ENCODE measurements at places on chromosomes 13 and 19. TPM values are rescaled to one million over a fixed set of nuclear protein-coding genes. Genes with fewer than 3 reads are reported as not detected.

The RXFP2 gene
- not detected for total RNA-seq

The PRTN3 gene
- not detected for total RNA-seq

The PPP1R13L gene
- total RNA-seq = 2.8 TPM

The TNFSF9 gene
- 1.7 TPM for total RNA-seq

The MRPL34 gene
- 34.3 TPM for total RNA-seq

The IGFL3 gene
- total RNA-seq = not detected

DNA sequence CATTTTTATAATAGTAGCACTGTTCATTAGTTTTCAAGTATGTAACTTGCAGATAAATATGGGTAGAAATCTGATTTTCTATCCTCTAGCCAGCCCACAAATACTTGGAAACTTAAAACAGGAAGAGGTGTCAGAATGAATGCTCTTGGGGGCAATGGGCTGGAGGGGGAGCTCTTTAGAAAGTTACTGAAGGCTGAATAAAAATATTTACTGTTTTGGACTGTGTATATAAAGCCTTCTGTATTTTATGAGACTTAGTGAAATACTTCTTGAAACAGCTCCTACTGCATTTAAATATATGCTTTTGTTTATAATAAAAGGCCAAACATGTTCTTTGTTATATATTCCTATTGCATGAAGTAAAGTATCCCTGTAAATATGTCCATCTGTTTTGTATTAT lies 138.8 kb downstream of the RGCC start:
- no peak for DNase-seq

- no peak for DNase-seq
These were observed 72.9 kb upstream of the GPR183 start for GRCh38 chr13:99379856-99380801.

DNA sequence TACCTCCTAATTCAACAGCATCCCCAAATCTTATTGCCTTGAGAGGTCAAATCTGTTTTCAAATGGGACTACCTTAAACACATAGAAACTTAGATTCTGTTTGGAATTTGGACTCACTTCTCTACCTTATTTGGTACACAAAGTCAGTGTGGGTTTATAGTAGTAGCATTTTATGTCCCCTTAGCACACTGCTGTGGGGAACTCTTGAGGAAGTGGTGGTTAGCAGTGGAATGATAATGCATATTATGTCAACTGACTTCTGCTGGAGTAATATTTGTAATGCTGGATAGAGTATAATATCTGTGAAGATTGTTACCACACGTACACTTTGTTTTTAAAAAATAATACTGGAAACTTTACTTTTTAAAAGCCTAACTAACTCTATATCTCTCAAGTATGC lies 386.3 kb downstream of the NDFIP2 start:
- DNase-seq = no peak

- no peak for DNase-seq
These were observed 24.1 kb downstream of the SHANK1 start for GRCh38 chr19:50695251-50696093.

DNA sequence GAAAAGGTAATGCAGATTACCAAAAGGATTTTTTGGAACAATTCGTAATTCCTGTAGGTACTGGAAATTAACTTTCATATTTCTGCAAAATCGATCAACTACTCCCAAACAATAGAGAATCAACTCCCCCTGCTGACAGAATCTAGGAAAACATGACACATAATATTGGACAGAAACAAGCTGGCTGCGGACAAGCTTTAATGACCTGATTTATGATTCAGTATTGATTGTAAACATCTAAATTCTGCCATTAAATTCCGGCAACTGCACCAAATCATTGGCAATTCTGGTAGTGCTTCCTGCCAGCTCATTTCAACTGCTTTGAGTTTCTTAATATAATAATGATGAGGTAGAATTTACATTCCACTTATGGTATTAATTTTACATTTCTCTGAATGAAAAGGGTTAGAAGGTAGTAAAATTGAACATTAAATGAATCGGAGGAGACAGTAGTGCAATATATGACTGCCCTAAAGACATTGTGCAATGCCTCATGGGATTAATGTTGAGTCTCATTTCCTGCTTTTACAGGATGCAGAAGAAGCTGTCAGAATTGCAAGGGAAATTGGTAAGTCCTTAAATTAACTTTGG lies 146.5 kb downstream of the PCCA start:
- DNase-seq = peak; percentile 74

- no peak for DNase-seq
These were observed 165.2 kb downstream of the URI1 start for GRCh38 chr19:30107251-30107650.

DNA sequence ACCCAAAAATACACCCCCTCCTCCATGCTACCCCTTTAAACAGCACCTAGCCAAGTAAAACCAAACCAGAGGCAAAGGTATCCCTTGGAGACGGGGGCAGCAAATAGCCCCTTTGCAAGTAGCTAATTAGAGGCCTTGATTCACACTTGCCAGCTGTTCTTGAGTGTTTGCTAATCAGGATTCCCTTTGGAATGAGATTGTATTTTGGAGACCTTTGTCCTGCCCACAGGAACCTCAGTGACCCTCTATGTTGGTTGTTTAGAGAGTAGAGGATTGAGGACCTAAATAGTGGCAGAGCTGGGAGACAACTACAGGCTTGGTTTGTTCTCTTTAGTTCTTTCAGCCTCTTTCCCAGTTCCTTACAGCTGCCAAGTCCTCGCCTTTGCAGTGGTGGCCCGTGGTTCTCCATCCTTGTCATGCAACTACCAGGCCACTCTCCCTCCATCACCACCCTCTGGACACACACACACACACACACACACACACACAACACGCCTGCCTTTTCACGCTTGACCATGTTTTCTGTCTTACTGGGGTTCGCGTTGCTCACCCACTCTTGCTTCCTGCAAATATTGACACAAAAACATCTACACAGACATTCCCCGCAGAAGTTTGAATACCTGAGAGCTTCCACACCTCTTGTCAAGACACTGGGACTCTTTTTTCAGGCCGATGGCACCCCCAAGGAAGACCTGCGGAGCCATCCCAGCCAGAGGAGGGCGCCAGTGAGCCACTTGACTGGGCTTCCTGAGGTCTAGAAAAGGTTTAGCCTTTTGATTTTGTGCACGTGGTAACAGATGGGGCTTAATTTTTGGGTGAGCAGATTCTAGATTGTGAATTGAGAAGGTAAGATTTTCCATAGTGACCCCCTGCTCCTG lies 80.0 kb upstream of the GPR183 start:
- no peak for DNase-seq

DNA sequence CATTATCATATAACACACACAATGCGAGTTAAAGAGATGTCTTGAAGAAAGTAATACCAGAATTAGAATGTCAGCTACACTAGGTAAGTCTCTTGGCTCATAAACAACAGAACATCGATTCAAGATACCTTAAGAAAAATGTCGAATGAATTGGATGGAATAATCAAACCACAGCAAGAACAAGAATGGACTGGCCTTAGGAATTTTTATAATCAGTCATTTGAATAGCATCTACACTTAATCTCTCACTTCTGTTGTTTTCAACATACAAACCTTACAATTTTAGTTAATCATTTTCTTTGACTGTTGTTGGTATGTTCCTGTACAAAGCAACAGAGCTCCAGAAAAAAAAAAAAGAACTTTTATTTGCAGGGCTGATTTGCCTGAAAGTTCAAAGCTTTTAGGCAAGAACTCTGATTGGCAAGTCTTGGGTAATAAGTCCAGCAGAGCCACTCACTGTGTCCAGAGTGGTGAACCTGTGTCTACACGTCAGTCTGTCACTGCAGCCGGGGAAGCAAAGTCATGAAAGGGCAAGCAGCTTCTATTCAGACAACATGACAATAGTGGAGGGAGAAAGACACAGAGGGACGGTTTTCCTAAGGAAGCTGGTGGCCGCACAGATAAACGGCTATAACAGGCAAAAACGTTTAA lies 1026.1 kb upstream of the MIR17HG start:
- no peak for DNase-seq

GRCh38 chr19:50475101-50475568 lies 1.2 kb upstream of the EMC10 start:
- DNase-seq = no peak

DNA sequence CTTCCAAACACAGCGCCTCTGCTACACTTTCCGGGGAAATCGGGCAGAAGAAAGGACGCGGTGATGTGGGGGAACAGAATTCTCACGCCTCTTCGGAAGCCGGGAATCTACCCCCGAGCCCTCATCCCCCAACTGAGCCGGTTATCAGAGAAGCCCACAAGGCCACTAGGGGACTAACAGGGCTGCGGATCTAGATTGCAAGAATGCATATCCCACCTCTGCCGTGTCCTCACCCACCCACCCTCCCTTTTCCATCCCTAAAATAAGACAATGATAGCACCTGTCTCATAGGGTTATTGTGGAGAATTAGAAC lies 1.1 kb downstream of the IGFLR1 start:
- DNase-seq = no peak

DNA sequence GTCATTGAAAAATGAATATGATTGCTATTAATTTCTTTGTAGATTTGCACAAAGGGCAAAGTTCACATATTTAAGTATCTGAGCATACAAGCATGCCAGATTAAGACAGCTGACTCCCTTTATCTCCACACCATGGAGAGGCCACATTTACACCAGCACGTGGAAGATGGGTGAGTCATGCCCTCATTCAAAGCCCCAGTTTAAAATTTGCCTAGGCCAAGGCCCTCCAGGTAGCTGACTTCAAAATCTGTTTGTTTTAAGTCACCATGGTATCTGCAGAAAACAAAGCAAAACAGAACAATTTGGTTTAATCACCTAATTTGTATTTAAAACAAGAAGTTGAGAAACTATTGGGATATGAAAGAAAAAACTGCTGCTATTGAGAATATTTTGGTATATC lies 109.2 kb downstream of the ESD start:
- peak; percentile 46 for DNase-seq

DNA sequence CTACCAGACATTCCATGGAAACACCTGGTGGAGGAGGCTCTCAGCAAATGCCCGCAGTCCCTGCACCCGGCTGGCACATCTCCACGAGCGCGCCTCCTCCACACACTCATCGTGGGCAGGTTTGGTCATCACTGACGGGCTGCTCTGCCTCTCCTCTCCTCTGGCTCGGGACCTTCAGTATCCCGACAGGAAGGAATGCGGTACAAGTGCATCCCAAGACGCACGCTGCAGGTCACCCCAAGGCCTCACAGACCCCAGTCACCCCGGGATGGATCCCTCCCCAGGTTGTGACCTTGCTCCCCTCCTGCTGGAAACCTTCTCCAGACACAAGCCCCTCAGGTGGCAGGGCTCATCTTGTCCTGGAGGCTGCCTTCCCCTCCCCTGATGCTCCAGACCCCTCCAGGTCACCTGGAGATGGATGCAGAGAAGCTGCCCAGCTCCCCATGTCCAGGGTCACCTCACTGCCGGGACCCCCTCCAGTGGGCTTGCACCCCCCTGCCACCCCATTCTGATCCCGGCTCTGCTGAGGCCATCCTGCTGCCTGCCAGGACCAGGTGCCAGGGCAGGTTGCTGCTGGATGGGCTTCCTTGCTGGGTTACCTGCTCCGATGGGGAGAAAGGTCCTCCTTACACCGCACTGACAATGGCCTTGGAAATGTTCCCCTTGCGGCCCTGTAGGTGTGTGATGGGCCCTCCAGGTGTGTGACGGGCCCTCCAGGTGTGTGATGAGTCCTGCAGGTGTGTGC lies 29.9 kb downstream of the C13orf46 start:
- no peak for DNase-seq

DNA sequence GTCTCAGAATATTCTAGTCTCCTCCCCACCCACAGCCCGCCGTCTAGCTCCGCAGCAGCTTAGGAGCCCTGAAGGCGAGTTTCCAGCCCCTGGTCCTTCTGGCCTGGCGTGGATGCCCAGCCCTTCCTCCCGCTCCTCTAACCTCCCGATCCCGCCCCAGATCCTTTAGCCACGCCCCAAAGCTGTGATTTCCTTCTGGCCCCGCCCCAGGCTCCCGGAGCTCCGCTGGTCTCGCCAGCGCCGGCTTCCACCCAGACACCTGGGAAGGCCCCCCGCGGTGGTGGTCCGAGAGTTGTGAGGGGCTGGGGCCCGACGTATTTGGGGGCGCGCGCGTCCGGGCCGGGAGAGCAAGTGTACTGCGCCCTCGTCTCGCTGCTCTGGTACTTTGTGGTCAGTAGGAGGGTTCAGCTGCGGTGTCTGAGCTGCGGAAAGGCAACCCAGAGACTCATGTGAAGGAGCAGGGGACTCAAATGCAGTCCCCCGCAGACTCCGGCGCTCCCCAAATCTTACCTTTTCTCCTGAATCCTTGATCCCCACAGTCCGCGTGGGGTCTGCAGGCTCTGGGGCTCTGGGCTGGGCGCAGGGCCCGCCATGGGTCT lies at the start of gene CGB7:
Gene CGB7, minus strand, starts transcription at position 114 of the 599 bp plus-strand sequence. CDS start 2,374 bp downstream, outside the sequence.
- peak; percentile 50 for DNase-seq

DNA sequence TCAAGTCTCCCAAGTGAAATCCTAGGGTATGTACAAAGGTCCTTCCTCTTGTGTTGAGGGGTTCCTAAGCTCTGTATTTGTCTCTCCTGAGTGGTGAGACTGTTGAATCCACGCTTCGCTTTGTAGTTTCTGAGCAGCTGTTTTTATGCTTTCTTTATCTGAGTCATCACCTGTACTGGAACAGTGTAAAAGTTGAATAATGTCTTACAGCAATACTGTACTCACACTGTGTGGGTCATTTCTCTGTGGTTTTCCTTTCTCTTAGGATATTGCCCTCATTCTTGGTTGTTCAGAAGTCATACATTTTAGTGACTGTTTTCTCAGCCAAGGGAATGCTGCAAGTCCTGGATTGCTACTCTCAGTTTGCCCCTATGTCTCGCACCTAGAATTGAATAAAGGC lies 1596.6 kb downstream of the SLITRK5 start:
- no peak for DNase-seq

GRCh38 chr13:104571161-104571892 lies 1505.1 kb upstream of the SLC10A2 start:
- DNase-seq = peak; percentile 56

GRCh38 chr13:46184277-46184699 lies 2.3 kb upstream of the LCP1 start:
- DNase-seq = no peak

GRCh38 chr19:55546822-55547614 lies 1.7 kb upstream of the SBK3 start:
- DNase-seq = peak; percentile 51

GRCh38 chr13:21895779-21896178 lies 224.9 kb downstream of the FGF9 start:
- DNase-seq = no peak
